Foreskin keratinocyte (primary cell): ENCODE measurements at places on chromosomes 1 and 21.
A peak's percentile ranks its signal among the peaks of the same experiment; 100 is the strongest.

GRCh38 chr1:101008229-101008834, 17.3 kb downstream of the DPH5 start:
- DNase-seq = no peak

DNA sequence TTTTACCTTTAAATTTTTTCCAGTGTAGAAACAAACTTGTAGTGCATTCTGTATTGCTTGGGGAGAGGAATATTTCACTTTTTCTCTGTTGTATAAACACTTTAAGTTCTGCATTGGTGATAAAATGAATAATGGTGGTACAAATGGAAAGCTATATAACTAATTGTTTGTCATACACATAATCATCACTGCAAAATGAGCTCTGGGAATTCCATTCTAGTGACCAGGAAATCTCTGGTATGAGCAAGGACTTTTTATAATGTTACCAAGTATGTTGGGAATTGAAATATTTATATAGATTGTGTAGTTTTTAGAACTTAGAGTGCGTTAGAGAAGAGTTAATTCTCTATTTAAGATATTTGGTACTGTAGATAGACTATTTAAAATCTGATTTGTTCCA, 5.0 kb upstream of the FMN2 start:
- DNase-seq = no peak

DNA sequence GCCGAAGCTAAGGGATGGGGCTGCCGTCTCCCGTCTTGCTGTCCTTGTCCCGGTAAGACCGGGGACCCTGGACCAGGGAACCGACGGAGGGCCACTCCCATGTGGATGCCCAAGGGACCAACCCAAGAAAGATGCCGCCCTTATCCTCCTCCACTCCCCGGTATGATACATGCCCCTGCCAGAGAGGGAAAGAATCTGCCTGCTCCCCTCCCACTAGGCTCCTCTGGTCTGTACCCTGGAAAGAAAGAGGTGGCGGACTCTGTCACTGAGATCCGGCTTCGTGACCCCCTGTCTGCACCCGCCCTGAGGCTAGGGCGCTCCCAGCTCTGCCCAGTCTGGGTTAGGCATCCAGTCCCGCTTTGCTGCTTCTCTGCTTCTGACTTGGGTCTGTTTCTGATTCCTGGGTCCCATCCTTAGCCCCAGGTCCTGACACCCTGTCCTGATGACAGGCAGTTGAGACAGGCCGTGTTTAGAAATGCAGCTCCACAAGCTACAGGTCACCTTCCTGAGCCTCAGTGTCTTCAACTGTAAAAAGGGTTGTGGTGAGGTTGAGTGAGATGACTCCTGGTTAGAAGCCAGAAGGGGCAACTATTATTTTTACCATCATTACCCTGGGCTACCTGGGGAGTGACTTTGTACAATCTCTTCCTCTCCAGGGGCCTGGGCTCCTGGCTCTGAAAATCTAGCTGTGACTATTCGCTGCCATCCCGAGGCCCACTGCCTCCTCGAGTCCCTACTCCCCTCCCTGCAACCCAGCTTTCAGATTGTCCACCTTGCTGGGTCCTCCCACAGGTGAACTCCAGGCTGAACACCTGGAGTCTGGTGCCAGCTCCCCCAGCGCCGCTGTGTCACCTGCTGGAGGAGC, 3.7 kb downstream of the MATN1 start:
- DNase-seq = no peak

- DNase-seq = peak; percentile 59
These were observed 11.7 kb upstream of the FGR start for GRCh38 chr1:27646676-27647075.

- no peak for DNase-seq
These were observed 462.7 kb downstream of the CAMTA1 start for GRCh38 chr1:7247791-7248548.

DNA sequence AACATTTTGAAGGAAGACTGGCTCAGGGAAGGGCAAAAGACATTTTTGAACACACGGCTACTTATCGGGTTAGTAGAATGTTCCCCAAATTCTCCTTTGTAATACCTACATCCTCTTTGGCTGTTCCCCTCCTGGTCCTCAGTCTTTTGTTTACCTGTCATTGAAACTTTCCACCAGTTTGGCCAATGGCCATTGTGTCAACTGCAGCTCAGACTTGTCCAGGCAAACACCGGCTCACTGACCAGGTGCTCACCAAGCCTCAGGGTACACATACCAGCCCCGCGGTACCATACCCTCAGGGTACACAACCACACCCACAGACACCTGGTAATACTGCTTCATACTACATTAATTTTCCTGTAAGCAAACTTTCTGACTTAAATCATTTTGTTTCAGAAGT, 84.8 kb upstream of the ZNF648 start:
- no peak for DNase-seq
